ENCODE measurements at places on chromosomes 7 and 10. TPM values are rescaled to one million over a fixed set of nuclear protein-coding genes. Genes with fewer than 3 reads are reported as not detected.

DNA sequence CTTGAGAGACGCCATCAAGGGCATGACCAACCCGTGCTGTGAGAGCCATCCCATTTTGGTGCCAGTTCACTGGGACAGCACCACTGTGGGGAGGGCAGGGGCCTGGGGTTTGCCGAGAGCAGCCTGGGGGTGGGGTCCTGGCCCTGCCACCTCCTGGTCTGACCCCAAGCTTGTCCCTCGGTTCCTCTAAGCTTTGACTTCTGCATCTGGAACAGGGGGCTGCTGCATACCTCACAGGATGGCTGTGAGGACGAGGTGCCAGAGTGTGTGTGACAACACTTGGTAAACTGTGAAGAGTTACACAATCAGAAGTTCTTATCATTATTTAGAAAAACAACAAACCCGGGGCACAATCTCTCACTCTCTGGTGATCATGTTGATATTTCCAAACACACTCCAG is 89.9 kb downstream of the CRTAC1 start:
- no peak for DNase-seq

- no peak for DNase-seq
Observed at GRCh38 chr7:80785961-80786536, 132.8 kb downstream of the SEMA3C start.

DNA sequence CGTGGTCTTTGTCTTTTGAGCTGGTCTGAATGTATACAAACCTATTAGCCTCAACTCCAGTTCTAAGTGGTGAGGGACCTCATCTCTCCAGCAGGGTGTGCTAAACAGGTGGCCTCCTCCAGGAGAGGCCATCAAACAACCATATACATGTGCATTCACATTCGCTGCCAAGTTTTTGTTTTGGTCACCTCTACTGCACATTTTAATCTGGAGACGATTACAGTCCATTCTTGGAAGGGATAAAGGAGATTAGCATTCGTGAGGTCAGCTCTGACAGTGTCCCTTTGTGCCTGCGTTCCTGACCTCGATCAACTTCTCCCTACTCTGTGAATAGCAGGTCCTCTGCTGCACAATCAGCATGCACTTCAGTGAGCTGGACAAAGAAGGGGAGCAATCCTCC is 60.8 kb downstream of the RHOBTB1 start:
- DNase-seq, result peak; percentile 18

- DNase-seq, result no peak
Observed at GRCh38 chr7:3010161-3010560, 33.5 kb downstream of the CARD11 start.

DNA sequence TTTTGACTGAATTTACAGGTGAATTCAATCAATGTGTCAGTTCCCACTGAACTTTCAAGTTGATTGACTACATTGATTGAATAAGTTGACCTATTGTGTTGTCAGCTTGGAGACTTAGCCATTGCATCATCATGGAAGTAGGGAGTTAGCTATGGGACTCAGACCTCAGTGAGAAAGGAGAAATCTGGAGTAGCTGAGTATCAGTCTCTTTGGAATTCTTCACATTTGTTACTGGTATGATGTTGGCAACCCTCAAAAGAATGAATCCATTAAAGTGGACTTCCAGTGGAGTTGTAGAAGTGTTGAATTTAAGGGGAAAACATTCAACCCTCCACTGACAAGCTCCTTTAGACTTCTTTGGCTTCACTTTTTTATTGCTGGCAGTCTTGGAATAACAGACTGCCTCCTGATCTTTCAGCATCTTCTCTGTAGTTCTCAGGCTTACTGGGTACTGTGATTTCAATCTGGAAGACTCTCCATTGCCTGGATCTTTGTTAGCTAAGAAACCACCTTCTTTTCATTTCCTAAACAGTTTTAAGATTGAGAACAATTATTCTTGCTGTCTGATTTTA is 160.3 kb upstream of the NRP1 start:
- no peak for DNase-seq

- no peak for DNase-seq
Observed at GRCh38 chr7:16261100-16261499, 160.2 kb downstream of the CRPPA start.

- DNase-seq, result no peak
Observed at GRCh38 chr7:101677797-101678479, 48.8 kb upstream of the MYL10 start.

GRCh38 chr10:69465457-69466157 is 14.3 kb downstream of the TSPAN15 start:
- no peak for DNase-seq

DNA sequence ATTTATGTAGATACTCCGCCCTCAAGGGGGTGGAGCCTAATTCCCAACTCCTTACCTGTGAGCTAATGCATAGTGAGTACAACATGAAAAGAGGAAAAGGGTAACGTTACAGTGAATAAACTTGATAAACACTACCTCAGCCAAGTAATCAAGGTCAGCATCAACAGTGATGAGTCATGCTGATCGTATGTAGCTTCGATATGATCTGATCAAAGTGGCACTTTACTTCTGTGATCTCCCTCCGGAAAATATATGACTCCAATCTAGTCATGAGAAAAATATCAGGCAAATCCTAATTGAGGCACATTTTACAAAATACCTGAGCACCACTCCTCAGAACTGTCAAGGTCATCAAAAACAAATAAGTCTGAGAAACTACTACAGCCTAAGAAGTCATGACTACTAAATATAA is 70.4 kb downstream of the VTI1A start:
- DNase-seq, result peak; percentile 41

- no peak for DNase-seq
Observed at GRCh38 chr7:38674513-38674912, 43.3 kb upstream of the AMPH start.

- no peak for DNase-seq
Observed at GRCh38 chr10:113000876-113001598, 51.0 kb downstream of the TCF7L2 start.

DNA sequence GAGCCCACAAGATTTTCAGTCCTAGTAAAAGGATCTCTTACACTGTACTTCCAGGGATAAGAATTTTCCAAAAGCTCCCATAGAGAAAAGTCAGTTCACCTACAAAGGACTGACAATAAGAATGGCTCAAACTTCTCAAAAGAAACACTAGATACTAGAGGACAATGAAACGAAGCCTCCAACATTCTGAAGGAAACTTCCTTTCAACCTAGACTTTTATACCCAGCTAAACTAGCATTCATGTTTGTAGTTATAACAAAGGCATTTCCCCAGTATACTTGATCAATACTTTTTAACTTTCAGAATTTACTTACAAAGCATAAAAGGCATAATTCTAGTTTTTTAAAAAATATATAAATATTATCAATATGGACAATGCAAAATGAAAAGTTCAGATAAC is 41.0 kb upstream of the DNAAF5 start:
- no peak for DNase-seq

- DNase-seq, result no peak
Observed at GRCh38 chr10:3886191-3886590, 101.2 kb upstream of the KLF6 start.

DNA sequence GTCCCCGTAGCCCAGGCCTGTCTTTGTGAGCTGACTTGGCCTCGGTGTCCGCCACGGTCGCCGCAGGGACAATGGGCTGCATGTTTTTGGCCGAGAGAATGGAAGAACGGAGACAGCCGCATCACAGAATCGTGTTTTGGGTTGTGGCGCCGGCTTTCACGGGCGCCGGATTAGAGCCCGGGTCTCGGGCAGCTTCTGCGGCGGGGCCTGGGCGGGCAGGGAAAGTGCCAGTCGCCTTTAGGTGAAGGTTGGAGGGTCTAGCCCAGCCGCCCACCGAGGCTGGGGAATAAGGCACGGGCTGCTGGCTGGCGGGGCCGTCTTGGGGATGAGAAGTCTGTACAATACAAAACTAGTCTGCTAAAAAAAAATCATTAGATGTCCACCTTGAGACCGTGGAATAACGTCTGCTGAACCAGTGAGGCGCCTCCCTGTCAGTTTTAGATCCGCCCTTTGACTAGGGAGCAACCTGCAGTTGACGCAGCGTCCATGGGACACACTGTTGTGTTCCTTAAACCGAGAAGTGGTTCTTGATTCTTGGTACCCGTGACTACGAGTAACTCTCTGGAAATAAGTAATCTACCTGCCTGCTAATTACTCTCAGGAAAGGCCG is 577 bp downstream of the DNAJB9 start:
- peak; percentile 53 for DNase-seq

DNA sequence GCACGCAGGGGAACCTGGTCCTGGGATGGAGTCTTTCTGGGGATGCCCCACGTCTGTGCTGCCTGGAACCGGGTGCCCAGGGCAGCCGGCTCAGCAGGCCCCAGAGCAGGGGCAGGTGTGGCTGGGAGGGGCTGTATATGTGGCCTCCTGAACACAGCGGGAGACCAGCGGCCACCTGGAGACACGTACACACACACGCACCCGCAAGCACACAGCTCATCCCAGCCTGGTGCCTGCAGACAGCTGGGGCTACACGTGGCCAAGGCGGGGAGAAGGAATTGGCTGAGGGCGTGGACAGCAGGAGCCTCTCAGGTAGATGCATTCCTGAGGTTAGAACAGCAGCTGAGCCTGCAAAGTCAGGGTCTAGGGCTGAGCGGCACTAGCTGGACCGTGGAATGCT is 14.0 kb downstream of the ADAM8 start:
- no peak for DNase-seq

DNA sequence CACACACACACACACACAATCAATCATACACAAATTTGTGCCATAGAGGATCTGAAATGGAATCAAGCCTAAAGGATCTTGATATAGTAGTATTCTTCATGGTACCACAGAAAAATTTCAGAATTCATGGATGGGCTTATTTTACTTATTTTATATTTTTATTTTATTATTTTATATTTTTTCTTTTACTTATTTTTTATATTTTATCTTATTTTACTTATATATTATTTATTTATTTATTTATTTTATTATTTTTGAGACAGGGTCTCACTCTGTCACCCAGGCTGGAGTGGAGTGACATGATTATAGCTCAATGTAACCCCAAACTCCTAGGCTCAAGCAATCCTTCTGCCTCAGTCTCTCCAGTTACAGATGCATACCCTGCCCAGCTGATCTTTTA is 16.7 kb downstream of the SHTN1 start:
- no peak for DNase-seq

DNA sequence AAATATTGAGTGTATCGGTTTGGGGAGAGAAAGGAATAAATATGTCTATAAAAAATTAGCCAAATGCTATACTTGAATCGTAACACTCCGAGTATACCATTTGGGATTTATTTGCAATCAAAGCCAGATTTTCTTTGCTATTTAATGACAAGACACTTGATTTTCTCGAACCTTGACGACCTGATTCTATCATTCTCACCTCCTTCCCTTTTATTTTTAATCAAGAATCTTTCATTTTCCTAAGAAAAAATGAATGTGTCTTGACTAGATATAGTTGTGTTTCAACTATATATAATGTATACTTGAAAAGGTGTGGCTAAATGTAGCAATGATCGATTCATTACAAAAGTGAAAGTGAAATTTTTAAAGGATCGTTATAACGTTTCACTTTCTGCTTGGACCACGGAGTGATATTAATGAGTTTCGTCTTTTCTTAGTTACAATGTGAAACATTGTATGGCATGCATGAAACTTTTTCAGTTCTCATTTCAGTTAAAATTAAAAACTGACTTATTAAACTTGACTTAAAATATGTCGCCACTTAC is 562 bp downstream of the NUB1 start:
- DNase-seq, result no peak

- no peak for DNase-seq
Observed at GRCh38 chr10:28627102-28627501, 50.2 kb upstream of the BAMBI start.

- DNase-seq, result no peak
Observed at GRCh38 chr7:5077740-5078139, 32.1 kb downstream of the RBAK start.

DNA sequence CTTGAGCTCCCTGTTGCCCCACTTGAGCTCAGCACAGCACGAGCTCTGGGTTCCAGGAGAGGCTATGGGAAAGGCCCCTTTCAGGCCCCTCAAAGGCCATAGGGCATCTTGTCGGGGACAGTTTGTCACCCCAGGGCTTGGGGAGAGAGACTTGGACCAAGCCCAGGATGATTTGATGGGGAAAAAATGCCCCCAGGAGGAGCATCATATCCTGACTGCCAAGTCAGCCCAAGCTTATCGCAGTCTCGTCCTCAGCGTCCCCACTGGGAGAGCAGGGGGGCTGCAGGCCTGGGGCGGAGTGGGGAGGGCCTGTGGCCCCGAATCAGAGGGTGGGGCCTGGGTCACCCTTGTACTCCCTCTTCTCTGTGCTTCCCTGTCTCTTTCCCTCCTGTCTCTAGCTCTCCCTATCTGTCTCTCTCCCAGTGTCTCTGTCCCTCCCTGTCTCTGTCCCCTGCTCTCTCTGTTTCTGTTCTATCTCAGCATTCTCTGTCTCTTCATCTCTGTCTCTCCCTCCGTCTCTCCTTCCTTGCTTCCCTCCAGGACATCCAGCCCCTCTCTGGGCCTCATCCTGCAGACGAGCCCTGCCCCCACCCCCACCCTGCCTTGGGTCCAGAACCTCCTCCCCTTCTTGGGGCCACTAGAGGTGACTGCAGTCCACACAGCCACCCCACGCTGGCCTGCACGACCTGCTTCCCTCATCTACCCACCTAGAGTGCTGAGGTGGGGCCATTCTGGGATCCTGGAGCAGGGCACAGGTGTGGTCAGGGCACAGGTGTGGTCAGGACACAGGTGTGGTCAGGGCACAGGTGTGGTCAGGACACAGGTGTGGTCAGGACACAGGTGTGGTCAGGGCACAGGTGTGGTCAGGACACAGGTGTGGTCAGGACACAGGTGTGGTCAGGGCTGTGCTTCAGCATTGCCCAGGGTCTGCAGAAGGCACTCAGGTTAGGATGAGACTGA is 17.3 kb upstream of the GRIFIN start:
- DNase-seq, result no peak

GRCh38 chr10:126646110-126646509 is 24.4 kb downstream of the C10orf90 start:
- DNase-seq, result no peak

GRCh38 chr7:43735403-43735801 is 6.1 kb upstream of the COA1 start:
- no peak for DNase-seq

- no peak for DNase-seq
Observed at GRCh38 chr7:26912338-26912737, 47.9 kb upstream of the SKAP2 start.

DNA sequence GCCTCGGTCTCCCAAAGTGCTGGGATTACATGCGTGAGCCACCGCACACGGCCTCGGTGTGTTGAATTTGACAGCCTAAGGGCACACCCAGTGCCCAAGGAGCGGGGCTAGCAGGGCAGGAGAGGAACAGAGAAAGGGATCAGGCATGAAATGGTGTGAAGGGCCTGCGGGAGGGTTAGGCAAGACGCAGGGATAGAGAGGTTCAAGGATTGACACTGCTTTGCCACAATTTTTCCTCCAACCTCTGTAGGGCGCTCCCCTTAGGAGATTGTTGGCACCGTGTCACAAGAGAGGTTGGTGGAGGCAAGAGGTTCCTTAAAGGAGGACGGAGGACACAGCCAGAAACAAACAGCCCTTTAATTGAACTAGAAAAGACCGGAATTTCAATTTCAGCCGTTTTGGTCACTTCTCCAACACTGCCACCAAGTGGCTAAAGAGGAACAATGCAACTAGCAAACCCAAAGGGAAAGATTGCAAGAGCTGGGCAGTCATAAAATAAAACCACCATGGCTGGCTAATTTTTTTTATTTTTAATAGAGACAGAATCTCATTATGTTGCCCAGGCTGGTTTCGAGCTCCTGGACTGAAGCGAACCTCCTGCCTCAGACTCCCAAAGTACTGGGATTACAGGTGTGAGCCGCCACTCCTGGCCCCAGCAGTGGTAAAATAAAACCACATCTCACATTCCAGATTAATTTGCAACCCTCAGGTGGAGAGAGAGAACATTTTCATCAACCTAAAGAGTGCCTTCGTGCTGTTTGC is 6.9 kb upstream of the CREB3L2 start:
- peak; percentile 52 for DNase-seq

MOGAT3 gene
- not detected for total RNA-seq

Measured in Caki2 (cell line).